H9 (cell line): ENCODE measurements at places on chromosomes 7 and 10.

GRCh38 chr10:75540981-75541380 lies 109.6 kb downstream of the LRMDA start:
- no peak for DNase-seq

- DNase-seq = no peak
These were observed 28.7 kb downstream of the ICA1 start for GRCh38 chr7:8232999-8233847.

GRCh38 chr7:41997151-41997550 lies 239.9 kb downstream of the GLI3 start:
- no peak for DNase-seq

DNA sequence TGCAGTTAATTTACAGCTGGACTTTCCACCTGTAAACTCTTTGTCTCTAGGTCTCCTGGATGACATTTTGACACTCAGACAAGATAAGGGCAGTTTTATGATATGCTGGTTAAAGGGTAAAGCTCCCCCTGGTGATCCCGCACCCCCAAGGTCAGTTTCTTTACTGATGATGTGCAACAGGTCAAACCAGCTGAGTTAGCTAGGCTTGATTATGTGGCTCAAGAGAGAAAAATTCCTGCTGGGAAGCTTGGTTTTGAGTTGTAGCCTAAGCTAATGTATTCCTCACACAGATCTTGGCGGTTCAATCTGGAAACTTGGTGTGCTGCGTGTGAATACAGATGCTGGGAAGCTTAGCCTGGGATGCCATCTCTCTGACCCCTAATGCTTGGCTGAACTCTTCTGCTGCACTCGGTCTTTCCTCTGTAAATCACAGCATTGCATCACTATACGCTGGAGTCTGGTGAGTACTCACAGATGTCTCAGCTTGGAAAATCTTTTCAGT lies 11.4 kb upstream of the AKR1D1 start:
- DNase-seq = peak; percentile 31

DNA sequence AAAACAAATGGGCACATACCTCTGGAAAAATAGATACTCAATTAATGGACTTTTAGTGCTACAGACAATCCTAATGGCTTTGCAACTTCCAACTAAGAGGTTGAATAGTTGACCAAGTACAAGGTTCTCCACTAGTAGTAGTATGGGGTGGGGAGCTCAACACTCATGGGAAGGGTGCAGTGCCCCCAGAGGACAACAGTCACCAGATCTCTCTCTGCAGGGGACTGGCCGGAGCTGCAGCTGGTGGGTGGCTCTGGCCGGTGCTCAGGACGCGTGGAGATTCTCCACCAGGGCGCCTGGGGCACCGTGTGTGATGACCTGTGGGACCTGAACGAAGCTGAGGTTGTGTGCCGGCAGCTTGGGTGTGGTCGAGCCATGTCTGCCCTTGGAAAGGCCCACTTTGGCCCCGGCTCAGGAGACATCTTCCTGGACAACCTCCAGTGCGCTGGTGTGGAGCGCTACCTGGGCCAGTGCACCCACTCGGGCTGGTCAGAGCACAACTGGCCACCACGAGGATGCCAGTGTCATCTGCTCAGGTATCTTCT lies 68.1 kb downstream of the CUZD1 start:
- no peak for DNase-seq

DNA sequence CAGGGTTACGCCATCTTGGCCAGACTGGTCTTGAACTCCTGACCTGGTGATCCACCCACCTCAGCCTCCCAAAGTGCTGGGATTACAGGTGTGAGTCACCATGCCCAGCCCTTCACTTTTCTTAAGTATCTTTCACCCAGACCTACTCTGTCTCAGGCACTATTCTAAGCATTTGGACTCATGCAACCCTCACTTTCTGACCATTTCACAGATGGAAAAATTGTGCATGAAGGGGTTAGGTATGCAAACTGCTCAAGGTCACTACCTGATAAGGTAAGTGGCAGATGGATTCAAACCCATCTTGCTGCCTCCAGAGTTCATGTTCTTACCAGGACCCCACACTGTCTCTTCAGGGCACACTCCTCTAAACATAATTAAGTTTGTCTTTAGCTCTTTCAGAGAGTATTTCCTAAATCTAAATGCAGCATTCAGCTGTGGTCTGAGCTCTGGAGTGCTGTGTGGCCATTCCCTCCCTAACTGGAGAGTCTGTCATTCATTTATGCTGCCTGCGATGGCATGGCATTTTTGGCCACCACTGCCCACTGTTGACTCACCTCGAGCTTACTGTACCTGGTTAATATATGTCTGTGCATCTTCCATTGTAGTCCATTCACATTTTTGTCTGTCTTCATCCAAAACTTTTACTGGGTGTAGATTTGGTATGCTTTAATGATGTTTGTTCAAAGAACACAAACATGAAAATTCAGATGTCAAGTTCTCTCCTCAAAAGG lies 88.4 kb downstream of the CCDC71L start:
- no peak for DNase-seq

GRCh38 chr7:68183176-68183575 lies 1186.5 kb downstream of the TYW1 start:
- DNase-seq = no peak

- no peak for DNase-seq
These were observed 729.1 kb upstream of the NRP1 start for GRCh38 chr10:34063592-34063991.

DNA sequence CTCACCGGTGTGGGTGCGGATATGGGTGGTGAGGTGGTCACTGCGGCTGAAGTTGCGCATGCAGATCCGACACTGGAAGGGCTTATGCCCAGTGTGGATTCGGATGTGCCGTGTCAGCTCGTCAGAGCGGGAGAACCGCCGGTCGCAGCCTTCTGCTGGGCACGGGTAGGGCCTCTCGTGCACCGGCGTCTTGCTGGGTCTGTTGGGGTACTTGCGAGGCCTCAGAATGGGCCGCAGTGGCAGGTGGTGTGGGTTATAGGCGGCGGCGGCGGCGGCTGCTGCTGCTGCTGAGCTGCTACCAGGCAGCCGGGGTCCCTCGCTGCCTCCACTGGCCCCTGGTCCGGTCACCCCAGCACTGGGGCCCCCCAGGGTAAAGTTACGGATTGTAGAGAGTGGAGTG lies 2.7 kb downstream of the EGR2 start:
- no peak for DNase-seq

GRCh38 chr10:57715233-57715632 lies 552.5 kb downstream of the IPMK start:
- no peak for DNase-seq

DNA sequence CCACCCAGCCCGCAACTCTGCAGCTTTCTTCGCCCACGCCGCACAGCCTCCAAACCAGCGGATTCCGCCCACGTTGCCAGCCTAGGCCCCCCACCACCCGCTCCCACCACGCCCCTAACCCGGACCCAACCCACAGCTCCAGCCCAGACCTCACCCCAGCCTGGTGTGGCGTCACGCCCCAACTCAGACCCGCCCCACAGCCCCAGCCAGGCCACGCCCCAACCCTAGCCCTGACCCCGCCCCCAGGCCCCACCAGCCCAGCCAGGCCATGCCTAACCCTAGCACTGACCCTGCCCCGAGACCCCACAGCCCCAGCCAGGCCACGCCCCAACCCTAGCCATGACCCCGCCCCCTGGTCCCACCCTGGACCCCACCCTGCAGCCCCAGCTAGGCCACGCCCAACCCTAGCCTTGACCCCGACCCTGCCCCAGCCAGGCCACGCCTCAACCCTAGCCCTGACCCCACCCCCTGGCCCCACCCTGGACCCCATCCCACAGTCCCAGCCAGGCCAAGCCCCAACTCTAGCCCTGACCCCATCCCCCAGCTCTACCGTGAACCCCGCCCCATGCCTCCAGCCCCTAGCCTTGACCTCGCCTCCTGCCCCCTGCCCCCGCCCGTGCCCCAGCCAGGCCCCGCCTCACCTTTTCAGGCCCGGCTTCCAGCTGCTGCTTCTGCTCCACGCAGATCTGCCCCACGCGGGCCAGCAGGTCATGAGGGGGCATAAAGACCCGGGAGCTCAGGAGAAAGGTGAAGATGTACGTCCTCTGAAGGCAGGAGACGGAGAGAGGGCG lies 64.0 kb downstream of the RASGEF1A start:
- DNase-seq = peak; percentile 99

GRCh38 chr10:29658984-29659965 lies 24.5 kb upstream of the SVIL start:
- no peak for DNase-seq

GRCh38 chr7:34758111-34758601 lies 100.1 kb downstream of the NPSR1 start:
- DNase-seq = no peak

DNA sequence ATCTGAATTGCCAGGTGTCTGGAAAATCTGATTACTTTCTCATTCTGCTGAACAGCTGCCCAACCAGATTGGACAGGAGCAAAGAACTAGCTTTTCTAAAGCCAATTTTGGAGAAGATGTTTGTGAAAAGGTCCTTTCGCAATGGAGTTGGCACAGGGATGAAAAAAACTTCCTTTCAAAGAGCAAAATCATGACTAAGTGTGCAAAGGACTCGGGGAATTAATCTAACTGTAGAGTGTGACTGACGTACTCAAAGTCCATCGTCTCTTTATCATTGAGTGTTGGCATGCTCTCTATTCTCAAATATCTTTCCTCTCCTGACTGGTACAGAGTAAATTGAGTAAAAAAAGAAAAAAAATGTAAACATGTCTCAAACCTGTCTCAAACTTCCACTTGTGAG lies 3.3 kb downstream of the NPS start:
- DNase-seq = no peak

- no peak for DNase-seq
These were observed 389.1 kb downstream of the PARD3 start for GRCh38 chr10:34426041-34426440.

DNA sequence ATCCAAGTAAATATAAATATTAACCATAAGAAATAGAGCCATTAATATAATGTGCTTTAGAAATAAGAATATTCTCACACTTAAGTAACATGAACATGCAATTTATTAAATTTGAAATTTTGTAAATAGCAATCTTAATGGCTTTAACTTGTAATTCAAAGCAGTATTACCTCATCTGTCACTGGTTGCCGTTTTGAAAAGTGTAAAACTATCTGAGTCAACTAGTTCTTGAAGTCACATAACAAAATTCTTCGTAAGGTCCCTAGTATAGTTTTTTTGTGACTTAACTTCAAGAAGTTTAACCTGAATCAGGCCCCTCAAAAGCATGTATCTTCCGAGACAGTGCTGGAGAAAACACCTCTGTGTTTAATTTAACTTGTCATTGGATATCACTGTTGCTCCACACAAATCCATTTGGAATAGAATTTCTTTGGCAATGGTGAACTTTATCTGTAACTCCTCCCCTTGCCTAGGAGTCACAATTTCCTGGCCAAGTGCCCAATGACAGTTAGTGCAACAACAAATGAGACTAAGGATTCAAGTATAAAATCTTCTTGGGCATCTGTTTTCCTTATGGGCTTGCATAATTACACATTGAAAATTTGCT lies 47.1 kb downstream of the NT5C2 start:
- no peak for DNase-seq

DNA sequence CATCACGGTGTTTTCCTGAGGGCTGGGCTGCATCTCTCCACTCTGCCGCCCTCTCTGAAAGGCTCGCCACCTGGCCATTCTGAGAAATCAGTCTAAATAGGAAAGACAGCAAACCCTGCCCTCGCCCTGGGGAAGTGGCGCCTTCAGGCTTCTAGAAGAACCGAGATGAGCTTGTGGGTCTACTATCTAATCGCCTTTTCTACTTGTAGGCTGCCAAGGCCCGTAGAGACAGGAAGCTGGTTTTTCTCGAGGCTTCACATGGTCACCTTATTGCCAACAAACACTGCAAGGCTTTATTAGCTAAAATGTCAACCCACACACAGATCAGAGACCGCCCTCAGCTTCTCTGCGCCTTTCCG lies 21.4 kb downstream of the LAT2 start:
- DNase-seq = no peak

- no peak for DNase-seq
These were observed 180.9 kb downstream of the CDK14 start for GRCh38 chr7:90777041-90777440.

GRCh38 chr10:125134916-125135770 lies 25.2 kb downstream of the CTBP2 start:
- DNase-seq = no peak

- DNase-seq = peak; percentile 61
These were observed 105.5 kb downstream of the SEPTIN7 start for GRCh38 chr7:35906191-35906908.

DNA sequence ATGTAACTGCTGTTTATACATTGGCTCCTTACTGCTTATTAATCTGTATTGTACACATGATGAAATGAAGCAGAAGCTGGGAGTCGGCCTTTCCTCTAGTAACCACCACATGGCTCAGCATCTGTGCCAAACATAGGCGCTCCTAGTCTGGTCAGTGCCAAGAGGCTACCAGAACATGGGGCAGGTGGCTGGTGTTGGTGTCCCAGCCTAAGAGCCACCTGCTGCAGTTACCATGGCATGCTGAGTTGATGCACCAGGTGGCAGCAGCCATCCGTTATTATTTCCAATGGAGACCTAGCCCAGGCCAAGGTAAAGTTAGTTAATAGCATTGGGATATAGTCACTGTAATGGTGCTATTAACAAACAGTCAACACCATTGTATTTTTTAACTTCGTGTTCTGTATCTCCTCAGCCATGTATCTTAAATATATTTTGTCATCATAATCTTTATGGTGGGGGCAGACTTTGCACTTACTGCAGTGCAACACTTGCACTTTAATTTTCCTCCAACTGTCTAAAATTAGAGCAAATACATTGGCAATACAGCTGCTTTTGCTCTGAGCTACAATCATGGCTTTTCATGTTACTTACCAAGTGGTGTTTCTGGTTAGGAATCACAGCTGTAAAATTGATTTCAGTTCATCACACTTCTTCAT lies 33.1 kb downstream of the HBP1 start:
- DNase-seq = peak; percentile 41

DNA sequence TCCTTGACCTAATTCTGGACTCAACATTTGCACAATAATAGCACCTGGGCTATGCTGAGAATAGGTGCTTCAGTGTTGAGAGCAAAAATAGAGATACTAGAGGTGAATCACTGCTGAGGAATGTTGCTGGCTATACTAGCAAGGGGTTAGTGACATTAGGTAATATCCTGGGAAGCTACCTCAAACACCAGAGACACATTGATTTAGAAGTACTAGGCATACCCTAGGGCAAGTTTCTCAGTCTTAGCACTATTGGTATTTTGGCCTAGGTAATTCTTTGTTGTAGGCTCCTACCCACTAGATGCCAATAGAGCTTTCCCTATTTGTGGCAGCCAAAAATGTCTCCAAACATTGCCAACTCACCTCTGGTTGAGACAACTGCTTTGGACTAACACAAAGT lies 484.0 kb upstream of the MBL2 start:
- peak; percentile 31 for DNase-seq

- DNase-seq = no peak
These were observed 131.8 kb downstream of the PTPN20 start for GRCh38 chr10:47042780-47043750.

GRCh38 chr7:70618020-70618551 lies 513.9 kb upstream of the GALNT17 start:
- DNase-seq = no peak

DNA sequence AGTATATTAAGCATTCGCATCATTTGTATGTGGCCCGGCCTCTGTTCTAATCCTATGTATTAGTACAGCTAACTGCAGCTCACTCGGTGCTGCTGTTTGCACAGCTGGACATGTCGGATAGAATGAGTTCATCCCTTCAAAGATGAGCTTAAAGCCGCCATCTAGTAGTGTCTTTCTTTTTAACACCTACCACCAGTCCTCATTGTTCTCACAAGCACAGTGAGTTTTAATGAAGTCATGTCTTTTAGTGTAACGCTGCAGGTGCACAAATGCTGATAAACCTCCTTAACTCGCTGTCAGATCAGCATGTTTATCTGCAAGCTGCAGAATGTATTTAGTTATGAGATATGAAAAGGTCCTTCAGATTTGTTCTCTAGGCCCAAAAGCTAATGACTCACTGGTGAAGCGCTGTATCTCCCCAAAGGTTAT lies 247.5 kb downstream of the MTERF1 start:
- no peak for DNase-seq

- peak; percentile 12 for DNase-seq
These were observed 39.7 kb downstream of the FRMPD2 start for GRCh38 chr10:48234787-48235186.
